Stimulated activated naive CD4-positive, alpha-beta T cell treated with Interleukin-2 at 50 U/mL for 16 hours (primary cell): ENCODE measurements at places on chromosomes 2 and 18.

GRCh38 chr2:235194351-235194750 is 242.5 kb downstream of the SH3BP4 start:
- DNase-seq = no peak

- no peak for DNase-seq
These were observed 84.7 kb upstream of the TMEM200C start for GRCh38 chr18:5979971-5980457.

- DNase-seq = no peak
These were observed 99.6 kb downstream of the TPGS2 start for GRCh38 chr18:36729197-36729596.

DNA sequence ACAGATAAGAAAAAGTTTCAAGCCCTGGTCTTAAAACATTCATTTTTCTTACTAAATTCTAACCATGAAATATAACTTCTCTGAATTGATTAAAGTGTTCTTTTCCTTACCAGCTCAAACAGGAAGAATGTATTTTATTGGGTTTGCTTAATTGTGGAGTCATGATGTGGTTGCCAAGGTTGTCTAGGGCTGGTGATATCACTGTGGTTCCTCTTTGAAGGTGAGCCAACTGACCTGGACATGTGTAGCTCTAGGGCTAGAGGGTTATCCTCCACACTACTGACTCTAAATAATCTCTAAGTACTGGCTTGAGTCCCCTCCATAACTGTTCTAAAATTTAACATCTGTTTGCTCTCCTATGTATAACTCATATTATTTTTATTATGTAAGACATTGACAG is 529.6 kb downstream of the PIK3C3 start:
- DNase-seq = no peak

DNA sequence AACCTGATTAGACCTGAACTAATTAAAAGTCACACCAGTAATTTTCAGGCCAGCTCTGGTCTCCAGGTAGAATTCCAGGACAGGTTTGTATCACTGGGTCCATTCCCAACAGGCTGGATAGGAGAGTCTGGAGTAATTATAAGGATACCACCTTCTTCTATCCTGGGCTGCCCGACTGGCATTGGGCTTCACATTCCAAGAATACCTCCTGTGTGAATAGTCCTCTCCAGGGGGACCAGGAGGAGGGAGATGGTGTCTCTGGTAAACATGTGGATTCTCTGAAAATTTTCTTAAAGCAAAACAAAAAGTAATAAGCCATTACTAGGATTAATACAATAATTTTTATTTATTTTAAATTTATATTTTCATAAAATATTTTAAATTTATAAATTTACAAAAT is 17.3 kb downstream of the DUSP11 start:
- no peak for DNase-seq

GRCh38 chr18:37282386-37283037 is 283.1 kb downstream of the CELF4 start:
- DNase-seq = no peak

DNA sequence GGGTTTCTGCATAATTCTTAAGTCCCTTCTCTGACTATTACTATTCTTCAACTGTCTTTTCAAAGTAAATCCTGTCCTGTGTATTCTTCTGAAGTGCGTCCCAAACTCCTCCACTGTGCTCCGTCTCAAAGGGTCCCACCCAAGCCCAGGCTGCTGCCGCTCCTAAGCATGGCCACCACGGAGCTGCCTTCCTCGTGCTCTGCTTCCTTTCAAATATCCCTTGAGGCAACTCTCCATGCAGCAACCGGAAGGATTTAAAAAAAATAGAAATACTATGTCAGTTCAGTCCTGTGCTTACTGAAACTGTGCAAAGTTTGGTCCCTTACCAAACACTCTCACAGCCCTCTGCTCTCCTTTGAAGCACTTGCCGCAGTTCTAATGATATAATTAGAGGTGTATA is 116.1 kb downstream of the NOL10 start:
- no peak for DNase-seq

DNA sequence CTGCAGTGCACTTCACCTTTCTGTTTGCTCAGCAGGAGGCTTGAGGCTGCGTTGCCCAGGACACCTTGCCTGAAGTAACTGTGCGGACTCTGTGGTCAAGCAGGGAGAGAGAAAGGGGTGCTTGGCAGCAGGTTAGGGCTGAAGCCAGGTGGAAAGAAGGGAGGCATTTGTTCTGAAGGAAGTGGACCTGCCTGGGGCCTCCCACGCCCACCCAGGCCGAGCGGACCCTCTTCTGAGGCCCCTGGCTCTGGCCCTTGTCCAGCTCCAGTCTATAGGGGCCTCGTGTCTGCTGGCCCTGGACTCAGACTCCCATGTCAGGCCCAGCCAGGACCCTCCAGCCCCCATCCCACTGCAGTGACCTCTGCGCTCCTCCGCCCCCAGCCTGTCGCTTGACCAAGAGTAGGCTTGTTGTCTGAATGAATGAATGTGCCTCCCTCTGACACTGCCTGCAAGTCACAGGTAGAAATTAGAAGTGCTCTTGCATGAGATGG is 2.5 kb downstream of the SNED1 start:
- DNase-seq = no peak

- DNase-seq = no peak
These were observed 146.8 kb downstream of the SATB2 start for GRCh38 chr2:199310771-199311585.

DNA sequence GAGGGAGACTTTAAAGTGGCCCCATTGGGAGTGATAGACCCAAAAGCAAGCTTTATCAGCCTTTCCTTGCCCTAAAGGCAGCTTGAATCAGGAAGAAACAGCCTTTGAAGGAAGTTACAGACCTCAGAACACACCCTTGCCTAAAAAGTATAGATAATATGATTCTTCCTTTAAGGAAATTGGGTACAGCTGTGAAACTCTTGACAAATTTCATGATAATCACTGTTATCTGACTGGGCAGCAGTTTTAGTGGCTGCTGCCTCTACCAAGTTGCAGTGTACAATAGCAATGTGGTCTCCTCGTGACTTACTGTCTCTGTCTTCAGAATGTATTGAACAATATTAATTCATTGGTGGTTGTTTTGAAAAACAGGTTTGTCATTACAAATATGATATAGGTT is 16.7 kb downstream of the HOXD1 start:
- no peak for DNase-seq

GRCh38 chr2:15311201-15311907 is 249.8 kb downstream of the NBAS start:
- DNase-seq = no peak

DNA sequence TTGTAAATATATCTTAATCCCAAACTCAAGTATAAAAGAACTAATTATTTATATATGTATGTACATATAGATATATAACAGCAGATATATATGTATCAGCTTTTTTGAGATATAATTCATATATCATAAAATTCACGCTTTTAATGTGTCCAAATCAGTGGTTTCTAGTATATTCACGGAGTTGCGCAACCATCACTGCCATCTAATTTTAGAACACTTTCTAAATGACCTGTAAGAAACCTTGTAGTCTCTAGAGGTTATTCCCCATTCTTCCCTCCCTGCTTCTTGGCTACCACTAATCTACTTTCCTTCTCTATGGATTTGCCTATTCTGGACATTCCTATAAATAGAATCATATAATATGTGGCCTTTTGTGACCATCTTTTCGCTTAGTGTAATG is 163.5 kb upstream of the TCF4 start:
- no peak for DNase-seq

GRCh38 chr2:213989207-213989606 is 421.6 kb upstream of the VWC2L start:
- DNase-seq = no peak

DNA sequence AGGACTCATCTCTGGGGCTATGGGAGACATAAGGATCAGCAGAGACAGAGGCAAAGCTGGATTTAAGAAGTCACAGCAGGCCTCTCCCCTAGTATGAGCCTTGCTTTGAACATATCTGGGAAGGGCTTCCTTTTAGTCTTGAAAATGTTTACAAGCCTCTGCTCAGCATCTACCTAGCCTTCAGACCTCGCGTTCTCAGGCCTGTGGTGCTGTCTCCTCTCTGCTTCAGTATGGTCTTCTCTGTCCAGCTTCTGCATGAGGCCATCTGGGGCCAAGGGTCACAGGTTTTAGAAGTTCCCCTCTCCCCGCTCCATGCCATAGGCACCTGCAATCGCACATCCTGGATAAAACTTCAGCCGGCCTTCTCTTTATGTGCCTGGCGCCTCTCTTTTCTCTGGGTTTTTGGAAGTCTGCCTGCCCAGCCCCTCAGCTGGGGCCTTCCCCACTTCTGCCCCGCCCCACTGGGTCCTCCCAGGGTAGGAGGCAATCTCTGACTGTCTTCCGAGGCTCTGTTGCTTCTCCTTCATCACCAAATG is 7.1 kb downstream of the ACTG2 start:
- no peak for DNase-seq

- no peak for DNase-seq
These were observed 29.3 kb upstream of the INSIG2 start for GRCh38 chr2:118058951-118059350.

GRCh38 chr2:241191081-241191480 is 2.6 kb downstream of the ANO7 start:
- DNase-seq = no peak

GRCh38 chr2:241803387-241804325 is 5.3 kb upstream of the NEU4 start:
- DNase-seq = no peak

GRCh38 chr2:61647044-61647443 is 108.9 kb upstream of the XPO1 start:
- no peak for DNase-seq

DNA sequence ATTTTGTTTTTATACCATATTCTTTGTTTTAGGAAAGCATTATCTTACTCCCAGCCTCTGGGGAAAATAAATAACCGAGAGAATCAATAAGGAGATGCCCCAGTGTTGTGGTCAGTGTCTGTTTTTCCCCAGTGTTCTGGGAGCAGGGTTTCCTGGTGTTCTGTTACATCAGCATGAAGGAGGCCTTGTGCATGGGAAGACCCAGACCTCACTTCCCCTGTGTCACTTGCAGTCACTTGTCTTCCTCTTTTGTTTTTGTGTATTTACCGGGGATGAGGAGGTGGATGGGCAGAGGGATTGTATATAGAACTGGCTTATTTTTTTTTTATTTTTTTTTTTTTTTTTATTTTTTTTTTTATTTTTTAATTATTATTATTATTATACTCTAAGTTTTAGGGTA is 45.0 kb upstream of the MGAT5 start:
- DNase-seq = no peak

DNA sequence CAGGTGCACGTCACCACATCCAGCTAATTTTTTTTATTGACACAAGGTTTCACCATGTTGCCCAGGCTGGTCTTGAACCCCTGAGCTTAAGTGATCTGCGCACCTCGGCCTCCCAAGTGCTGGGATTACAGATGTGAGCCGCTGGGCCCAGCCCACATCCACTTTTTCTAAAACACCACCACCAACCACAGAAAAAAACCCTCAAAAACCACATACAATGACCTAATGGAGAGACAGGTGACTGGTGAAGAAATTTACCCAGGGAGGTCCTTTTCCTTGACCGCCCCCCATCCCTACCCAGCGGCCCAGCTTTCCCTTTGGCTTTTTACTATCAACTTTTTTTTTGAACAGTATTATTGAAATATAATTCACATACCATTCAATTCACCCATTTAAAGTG is 47.9 kb downstream of the CACNB4 start:
- DNase-seq = no peak

DNA sequence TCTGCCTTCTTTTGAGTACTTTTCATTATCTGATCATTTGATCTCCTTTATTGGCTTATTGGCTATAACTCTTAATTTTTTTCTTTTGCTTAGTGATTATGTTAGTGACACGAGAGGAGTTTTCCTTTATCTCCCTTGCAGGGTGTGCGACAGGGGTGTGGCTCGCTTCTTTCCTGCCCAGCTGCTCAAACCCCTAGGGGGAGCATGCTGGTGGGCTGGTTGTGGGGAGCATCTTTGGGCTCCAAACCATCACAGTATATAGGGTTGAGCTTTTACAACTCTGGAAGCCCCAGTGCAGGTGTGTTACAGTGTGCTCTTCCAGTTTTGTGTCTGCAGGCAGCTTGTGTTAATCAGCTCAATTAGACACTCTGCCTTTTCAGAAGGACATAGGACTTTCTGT is 357.0 kb upstream of the TMEFF2 start:
- no peak for DNase-seq

GRCh38 chr2:8416849-8417832 is 264.7 kb upstream of the ID2 start:
- no peak for DNase-seq

DNA sequence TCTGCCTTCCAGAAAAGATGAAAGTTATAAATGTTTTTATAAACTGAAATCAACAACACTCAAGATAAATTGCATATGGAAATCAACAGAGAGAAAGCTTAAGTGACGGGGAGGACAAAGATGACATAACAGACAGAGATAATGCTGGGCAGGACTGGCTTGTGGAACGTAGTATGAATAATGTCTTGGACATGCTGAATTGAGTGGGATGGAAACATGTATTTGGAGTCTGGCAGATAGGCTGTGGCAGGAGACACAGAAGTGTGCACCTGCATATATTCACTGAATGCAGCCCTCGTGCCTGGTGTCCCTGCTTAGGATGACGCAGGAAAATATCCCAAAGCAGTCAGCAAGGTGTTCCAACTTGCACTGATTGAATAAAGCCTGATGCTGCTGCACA is 318.2 kb downstream of the CBLN2 start:
- DNase-seq = no peak

DNA sequence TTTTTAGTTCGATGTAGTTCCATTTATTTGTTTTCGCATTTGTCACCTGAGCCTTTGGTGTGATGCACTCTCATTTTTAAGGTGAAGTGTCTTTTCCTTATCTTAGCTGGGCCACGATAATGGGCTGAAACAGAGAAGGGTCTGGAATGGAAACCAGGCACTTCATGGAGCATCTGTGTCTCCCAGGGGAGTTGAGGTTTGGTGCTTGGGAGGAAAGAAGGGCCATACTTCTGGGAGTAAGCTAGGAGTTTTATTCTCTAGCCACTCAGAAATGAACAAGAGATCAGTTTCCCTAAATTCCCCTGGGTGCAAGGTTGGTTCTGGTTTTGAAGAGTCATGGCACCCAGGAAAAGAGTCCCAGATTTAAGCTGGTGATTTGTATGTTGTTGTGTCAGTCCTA is 179.4 kb upstream of the CXCR4 start:
- no peak for DNase-seq

GRCh38 chr2:62374301-62375112 is 131.5 kb downstream of the TMEM17 start:
- no peak for DNase-seq

DNA sequence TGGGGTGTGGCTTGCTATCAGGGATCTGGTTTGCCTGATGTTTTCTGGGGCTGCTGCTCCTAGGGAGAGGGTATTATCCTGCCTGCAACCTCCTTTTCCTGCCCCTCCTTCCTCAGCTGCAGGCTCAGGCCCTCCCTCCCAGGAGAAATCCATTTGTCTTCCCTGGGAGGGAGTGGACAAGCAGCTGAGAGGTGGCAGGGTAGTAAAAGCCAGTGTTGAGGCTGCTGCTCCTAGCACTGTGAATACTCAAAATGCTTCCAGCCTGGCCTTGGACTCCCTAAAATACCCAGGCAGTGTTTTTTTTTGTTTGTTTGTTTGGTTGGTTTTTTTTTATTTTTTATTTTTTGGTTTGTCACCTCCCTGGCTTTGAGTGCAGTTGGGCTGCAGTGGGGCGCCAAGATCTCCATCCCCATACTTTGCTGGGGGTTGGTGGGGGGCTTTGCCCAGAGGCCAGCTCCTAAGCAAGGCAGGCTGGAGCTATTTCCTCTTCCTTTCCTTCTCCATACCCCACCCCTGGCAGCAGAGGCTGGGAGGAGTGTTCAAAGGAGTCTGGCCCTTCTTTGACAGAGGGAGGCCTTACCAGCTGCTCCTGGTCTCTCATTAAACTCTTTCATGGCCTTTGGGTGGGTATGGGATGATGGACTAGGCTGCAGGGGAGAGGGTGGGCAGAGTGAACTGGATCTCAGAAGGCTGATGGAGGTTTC is 13.6 kb downstream of the HOXD3 start:
- DNase-seq = no peak

- DNase-seq = peak; percentile 25
These were observed at the start of gene SNED1 for GRCh38 chr2:240997856-240998705. Gene SNED1 (plus strand): TSS chr2:240998618. CDS start chr2:240998838, 220 bp downstream.
